ENCODE measurements at places on chromosomes 13 and 19. TPM values are rescaled to one million over a fixed set of nuclear protein-coding genes. Genes with fewer than 3 reads are reported as not detected.

The MARCHF2 gene
- total RNA-seq = 45.0 TPM

The CCDC194 gene
- total RNA-seq = not detected

The C2CD4C gene
- 0.97 TPM for total RNA-seq

GRCh38 chr13:51643882-51644281 lies 59.6 kb downstream of the WDFY2 start:
- H3K27me3 ChIP-seq = no peaks in the 10 kb centered on the region
- H3K4me3 ChIP-seq = peak overlapping the region; percentile 31
- no peaks in the 10 kb centered on the region for H3K36me3 ChIP-seq
- H3K27ac ChIP-seq = peak overlapping the region; percentile 98
- DNase-seq = no peak

DNA sequence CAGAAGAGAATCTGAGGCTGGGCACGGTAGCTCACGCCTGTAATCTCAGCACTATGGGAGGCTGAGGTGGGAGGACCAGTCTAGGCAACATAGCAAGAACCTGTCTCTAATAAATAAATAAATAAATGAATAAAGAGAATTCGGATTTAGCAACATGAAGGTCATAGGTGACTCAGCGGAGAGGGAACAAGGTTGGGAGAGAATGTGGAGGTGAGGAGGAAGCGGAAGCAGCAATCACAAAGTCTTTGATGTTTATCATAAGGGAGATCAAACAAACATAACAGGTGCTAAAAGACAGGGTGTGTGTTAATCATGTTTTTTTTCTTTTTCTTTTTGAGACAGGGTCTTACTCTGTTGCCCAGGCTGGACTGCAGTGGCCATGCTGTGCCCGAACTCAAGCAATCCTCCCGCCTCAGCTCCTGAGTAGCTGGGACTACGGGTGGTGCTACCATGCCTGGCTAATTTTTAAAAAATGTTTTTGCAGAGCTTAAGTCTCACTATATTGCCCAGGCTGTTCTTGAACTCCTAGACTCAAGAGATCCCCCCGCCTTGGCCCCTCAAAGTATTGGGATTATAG lies 16.3 kb downstream of the PBX4 start:
- H3K4me1 ChIP-seq = no peaks in the 10 kb centered on the region
- H3K4me3 ChIP-seq = no peak overlapping the region
- no peak overlapping the region for H3K27ac ChIP-seq
- H3K36me3 ChIP-seq = no peaks in the 10 kb centered on the region

Data from osteocyte (in vitro differentiated cells).